ENCODE measurements at places on chromosomes 7 and 10.

DNA sequence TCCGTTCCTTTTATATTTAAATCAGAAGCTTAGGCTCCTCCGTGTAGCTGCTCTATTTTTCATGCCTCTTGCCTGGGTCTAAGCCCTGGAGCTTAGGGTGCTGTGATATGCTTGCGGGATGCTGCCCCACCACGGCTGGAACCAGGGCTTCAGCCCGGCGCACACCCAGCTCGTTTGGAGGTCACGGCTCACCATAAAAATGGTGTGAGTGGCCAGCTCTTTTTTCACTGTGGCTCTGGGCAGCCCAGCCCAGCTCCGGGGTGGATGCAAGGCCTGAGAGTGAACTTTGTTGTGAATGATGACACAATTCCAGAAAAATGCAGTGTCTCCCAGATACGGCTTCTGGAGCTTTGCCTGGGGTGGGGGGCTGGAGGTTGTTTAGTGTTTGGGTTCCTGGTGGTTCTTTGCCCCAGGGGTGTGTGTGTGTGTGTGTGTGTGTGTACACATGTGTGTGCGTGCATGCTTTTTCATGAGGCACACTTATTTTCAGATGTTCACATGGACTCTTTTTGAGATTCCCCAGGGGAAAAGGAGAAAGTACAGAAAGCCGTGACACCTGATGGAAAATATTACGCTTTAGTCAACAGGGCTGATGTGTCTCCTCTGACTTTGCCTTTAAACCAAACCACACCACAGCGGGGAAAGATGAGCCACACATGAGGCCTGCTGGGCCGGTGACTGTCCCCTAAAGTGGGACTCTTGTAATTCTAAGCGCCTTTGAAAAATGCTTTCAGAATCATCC is 46.2 kb downstream of the GRK5 start:
- no peak for DNase-seq

DNA sequence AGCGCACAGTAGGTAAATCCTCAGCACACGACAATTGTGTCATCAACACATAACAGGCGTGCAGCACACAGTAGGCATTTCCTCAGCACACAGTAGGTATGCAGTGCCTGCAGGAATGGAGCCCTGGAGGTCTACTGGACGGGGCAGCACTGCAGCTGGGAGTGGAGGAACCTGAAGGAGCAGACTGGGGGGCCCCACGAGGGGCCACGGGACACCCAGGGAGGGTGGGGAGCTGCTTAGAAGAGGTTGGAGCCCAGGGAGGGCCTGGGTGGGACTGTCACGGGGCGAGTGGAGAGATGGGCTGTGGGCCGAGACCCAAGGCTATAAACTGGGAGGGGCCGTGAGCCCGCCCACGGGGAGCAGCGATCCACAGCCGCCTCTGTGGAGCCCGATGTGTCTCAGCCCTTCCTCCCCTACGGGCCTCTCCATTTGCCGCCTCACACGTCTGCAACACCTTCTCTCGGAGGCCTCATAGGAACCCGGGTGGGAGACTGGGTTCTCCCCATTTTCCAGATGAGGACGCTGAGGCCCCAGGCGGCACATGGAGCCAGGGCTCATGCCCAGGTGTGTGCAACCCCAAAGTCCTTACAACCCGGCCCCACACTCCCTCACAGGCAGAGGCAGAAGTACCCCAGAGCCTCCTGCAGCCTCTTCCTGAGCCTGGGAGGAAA is 101.5 kb downstream of the MICALL2 start:
- no peak for DNase-seq

DNA sequence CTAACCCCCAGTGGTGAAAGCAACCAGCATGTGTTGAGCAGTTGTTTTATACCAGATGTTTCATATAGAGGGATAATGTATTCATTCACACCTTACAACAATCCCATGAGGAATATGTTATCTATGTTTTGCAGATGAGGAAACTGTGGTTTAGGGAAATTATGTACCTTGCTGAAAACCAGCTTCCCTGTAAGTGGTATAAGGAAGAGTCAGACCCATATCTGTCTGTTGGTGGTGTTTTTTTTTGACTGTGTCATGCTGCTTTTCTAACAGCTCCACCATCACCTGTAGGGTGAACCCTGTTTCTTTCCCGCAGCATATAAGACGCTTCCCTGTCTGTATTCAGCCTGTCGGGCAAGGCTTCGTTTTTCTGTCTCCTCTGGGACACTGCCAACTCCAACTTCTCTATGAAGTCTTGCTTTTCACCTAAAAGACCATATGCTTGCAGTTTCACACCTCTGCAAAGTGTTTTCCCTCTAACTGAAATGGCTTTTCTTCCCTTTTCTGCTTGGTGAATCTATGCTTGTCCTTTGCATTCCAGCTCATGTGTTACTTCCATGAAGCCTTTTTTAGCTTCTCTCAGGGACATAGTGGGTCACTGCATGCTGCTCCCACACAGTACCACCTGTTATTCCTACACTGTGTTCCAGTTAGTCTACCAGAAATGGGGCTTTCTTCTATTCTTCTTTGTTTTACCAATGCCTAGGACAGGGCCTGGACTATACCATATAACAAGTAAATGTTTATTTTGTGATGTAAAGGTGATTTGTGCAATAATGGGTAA is 92.8 kb downstream of the ST7 start:
- no peak for DNase-seq

DNA sequence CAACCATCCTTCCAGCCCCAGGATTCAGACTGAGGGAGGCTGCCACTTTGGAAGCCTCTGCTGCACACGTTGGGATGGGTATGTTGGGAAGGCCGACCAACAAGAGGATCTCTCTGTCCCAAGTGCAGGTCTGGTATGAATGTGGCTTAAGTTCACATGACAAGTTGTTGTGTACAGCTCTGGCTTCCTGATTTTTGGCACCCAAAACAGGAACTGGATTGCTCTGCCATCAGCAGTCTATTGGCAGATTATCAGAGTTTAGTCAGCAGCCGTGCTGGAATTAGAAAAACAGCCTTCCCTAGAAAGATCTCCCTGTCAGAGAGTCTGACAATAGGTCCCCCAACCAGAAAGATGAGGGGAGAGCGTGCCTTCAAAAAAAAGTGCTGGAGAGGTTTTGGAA is 66.9 kb downstream of the GOLGA7B start:
- no peak for DNase-seq

DNA sequence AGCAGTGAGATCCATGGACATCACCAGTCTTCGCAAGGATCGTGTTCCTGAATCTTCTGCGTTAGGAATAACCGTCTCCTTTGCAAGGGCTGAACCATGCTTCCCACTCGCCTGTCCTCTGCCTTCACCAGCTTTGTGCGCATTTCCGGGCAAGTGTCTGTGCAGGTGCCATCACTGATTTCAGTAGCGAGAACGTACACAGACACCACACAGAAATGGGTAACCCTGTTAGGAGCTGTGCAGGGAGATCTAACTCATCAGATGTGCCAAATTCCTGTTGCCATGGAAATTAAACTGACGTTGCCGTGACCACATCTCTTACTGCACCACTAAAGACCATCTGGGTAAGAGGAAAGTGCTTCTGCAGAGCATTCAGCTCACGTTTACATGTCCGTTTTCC is 146.3 kb downstream of the DIP2C start:
- no peak for DNase-seq

- no peak for DNase-seq
Observed at GRCh38 chr7:74482629-74483401, 29.1 kb downstream of the GTF2IRD1 start.

GRCh38 chr7:132709971-132710567 is 133.8 kb upstream of the PLXNA4 start:
- DNase-seq: no peak

- no peak for DNase-seq
Observed at GRCh38 chr10:11304906-11305585, 287.4 kb downstream of the CELF2 start.

DNA sequence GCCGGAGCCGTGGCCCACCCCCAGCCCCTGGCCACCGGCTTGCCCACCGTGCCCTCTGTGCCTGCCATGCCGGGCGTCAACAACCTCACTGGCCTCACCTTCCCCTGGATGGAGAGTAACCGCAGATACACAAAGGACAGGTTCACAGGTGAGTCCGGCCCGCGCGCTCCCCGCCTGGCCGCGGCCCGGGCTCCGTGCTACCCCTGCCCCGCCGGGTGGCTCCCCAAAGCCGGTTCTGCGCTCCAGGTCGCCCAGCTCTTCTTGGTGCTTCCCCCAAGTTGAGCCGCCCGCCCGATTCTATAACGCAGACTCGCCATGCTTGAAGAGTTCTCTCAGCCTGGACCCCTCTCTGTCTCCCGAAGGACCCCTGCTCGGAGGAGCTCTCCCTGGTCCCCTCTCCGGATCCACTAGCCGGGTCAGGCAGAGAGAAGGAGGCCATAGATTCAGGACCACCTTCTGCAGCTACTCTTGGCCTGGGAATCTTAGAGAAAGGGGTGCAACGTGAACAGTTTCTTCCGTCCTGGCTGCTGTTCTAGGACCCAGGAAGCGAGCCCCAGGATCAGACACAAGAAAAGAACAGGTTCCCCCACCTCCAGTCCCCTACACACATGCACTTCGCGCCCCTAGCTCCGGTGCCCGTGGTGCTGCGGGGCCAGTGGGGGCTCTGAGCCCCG is 999 bp downstream of the TLX1 start:
- no peak for DNase-seq

GRCh38 chr7:66860767-66861166 is 60.3 kb upstream of the TMEM248 start:
- no peak for DNase-seq

GRCh38 chr10:100737355-100738054 is 7.9 kb upstream of the PAX2 start:
- no peak for DNase-seq

DNA sequence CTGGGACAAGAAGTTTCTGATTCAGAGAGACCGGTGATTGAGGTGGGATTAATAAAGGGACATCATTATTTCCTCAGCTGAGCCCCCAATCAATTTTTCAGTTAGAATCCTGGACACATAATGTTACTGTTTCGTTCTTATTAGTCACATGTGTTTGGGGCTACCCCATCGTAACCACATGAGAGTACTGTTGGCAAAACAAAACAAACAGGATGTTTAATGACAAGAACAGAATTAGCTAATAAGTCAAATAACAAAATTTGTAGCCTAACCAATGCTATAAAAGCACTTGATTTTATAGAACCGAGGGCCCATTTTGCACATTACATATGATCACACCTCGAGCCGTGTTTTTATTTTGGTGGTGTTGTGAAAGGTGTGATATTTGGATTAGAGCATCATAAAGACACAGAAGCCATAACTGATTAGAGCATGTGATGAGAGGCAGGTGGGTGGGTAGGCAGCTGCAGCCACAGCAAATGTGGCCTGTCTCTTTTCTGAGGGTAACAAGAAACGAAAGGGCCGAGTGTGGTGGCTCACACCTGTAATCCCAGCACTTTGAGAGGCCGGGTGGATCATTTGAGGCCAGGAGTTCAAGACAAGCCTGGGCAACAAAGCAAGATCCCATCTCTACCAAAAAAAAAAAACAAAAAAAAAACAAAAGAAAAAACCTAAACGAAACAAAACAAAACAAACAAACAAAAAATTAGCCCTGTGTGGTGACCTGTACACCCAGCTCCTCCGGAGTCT is 1.8 kb upstream of the VWC2 start:
- DNase-seq: no peak

DNA sequence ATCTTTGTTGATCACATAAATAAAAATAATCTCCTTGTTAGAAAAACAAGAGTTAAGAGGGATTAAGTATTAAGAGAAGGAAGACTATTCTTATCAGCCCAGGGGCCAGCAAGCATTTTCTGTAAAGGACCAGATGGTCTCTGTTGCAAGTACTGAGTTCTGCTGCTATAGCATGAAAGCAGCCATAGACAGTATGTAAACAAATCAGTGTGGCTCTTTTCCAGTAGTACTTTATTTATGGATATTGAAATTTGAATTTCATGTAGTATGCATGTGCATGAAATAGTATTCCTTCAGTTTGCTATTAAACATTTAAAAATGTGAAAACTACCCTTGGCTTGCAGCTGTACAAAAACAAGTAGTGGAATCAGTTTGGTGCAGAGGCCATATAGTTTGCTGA is 81.7 kb downstream of the STK31 start:
- no peak for DNase-seq

DNA sequence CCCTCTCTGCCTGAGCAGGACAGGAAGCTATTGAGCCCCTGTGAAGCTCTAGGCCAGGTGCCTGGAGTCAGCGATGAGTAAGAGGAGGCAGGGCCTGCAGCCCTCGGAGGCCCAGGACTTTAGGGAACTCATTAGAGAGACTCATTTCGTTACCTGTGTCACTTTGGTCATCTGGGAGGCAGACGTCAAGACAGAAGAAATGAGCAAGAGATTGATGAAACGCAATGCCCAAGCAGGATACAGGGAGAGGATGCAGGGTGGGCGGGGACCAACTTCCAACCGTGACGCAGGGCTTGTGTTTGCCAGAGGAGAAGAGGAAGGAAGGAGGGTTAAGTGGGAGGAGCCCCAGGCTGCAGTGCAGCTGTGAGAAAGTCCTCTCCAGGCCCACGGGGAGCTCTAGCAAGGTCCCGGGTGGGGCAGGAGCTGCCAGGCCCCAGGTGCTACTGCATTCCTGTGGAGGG is 26.4 kb upstream of the GNA12 start:
- DNase-seq: no peak

All from NCI-H1092 (cell line).